ENCODE measurements at places on chromosomes 4 and X.

- no peak for DNase-seq
These were observed 46.3 kb downstream of the ARHGEF9 start for GRCh38 chrX:63738696-63739095.

DNA sequence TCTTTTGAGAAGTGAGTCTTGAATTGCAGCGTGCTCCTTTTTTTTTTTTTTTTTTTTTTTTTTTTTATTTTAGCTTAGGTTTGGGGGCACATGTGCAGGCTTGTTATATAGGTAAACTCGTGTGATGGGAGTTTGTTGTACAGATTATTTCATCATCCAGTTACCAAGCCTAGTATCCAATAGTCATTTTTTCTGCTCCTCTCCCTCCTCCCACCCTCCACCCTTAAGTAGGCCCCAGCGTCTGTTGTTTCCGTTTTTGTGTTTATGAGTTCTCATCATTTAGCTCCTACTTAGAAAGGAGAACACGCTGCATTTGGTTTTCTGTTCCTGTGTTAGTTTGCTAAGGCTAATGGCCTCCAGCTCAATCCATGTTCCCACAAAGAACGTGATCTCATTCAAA, 81.3 kb upstream of the TSPAN5 start:
- no peak for DNase-seq

DNA sequence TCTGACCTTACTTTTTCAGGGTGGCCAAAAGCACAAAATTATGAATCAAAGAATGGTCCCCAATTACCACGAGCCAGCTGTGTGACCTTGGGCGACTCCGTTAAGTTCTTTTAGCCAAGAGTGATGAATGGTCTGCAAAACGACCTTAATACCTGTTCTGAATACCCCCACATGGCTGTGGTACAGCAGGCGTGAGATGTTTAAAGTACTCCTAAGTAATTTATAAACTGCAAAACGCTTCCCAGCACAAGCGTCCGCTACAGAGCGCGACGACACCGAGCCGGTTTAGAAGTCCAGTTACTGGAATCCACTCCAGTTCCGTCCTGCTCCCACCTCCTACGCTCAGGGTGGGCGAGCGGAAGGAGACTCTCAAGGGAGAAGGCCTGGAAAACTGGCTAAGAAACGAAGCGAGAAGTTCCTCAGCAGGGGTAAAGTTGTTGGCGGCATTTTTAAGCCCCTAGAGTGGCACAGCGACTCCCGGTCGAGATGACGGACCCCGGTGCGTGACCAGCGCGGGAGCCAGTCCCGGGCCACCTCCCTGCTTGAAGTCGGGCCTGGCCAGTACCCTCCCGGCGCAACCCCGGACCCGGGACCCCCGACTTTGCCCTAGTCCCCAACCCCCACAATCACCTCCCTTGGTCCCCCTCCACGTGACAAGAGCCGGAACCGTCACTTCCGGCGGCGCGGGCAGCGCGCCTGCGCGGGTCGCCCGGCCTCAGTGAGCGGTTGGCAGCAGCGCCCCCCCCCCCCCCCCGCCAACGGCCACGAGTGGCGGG, 659 bp upstream of the BMP2K start:
- no peak for DNase-seq

- no peak for DNase-seq
These were observed at the start of gene ZCCHC18 for GRCh38 chrX:104112326-104112951. Gene ZCCHC18 (plus strand): TSS chrX:104112523. CDS start chrX:104114112, 1,589 bp downstream.
